ENCODE measurements at places on chromosomes 12 and 14.

- no peak for DNase-seq
Measured at GRCh38 chr12:98372340-98373024, 142.9 kb upstream of the TMPO start.

GRCh38 chr12:50925342-50925651 is 27.0 kb upstream of the HIGD1C start:
- DNase-seq: no peak

GRCh38 chr14:61147831-61148549 is 133.1 kb downstream of the TMEM30B start:
- DNase-seq: no peak

DNA sequence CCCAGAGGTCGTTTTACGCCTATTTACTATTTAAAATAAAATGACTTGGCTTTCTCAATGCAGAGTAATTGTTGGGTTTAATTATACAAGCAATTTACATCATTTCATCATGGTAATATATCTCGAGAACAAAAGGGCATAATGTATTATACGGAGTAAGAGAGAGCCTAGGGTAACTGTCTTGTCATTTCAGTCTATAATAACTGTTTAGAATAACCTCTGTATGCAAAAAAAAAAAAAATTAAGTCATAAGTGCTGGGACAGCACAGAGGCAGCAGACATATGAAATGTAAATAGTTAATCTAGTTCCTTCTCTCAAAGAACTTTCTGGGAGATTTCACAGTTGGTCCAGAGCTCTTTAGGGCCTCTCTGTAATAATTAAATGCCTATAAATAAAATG is 284.9 kb downstream of the TMTC2 start:
- DNase-seq: no peak

DNA sequence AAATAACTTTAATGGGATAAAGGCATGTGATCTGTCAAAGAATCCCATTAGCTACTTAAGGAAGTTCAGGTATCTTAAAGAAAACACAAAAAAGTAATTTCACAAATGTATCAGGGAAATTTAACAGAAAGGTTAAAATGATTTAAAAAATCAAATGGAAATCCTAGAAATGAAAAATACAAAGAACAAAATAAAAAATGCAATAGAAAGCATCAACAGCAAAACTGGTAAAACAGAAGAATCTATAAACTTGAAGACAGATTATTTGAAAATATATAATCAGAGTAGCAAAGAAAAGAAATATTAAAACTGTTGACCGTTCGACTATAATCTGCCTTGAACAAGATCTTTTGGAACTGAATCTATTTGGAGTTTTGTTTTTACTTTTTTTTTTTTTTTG is 279.4 kb upstream of the SYT1 start:
- DNase-seq: no peak

DNA sequence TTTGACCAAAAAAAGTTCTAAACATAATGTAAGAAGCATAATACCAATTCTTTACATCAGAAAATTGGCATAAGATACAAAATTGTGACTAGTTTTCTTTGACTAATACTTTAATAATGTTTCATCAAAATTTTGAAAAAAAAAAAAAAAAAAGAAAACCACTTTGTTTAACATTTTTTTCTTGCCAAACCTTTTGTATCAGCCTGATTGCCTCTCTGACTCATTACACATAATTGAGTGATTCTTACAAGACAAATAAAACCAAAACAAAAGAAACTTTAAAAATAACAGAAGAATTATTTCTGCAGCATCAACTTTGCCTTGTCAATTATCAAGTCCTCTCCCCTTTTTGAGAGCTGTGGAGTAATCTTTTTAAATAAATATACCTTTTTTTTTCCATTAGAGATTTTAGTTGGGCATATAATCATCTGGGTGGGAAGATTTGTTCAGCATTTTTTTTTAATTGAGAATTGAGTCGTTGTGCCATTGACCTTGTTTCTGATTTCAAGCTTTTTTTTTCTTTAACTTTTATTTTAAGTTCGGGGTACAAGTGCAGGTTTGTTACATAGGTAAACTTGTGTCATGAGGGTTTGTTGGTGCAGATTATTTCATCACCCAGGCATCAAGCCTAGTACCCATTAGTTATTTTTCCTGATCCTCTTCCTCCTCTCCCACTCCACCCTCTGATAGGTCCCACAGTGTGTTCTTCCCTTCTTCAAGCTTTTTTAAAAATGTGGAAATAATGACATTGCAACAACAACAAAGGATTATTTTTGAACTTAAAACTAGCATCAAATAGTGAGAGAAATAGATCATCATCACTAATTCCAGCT is 45.8 kb upstream of the HMGA2 start:
- peak; percentile 56 for DNase-seq

- no peak for DNase-seq
Measured at GRCh38 chr14:34983786-34984185, 994 bp downstream of the SRP54 start.

DNA sequence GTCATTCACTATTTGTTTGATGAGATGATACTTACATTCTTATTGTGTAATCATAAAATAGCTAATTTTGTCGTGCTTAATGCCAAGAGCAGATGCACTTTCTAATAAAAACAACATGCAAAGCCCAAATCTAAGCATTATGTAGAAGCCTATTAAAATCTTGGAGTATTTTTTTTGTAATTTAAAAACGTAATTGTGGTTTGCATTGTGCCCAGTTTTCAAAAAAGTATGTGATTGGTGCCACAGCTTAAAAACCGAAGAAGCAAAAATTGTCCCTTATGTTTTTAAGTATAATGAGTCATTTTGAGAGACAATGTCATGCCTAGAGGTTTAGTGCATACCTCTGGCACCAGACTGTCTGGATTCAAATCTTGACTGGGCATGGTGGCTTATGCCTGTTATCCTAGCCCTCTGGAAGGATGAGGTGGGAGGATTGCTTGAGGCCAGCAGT is 464.8 kb upstream of the RGS6 start:
- DNase-seq: peak; percentile 30

- DNase-seq: peak; percentile 12
Measured at GRCh38 chr12:89138048-89138852, 214.1 kb downstream of the DUSP6 start.

DNA sequence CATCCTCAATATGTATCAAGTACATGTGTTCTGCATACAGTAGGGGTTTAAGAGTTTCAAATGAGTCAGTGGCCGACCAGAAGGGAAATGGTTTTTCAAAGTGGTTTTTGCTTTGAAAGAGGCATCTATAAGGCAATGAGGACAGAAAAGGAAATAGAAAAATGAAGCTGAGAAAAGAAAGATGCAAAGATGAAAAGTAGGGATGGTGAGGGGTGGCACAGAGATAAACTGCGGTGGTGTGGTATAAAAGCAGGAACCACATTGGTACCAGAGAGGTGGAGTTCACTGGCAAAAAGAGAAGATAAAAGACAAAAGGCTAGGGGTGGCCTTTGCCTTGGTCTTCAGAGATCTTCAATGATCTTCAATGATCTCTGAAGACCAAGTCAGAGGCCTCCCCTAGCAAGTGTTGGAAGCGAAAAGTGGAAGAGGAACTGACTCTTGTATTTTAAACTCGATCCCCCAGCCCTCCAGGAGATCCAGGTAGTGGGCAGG is 144.0 kb upstream of the KRR1 start:
- DNase-seq: no peak

DNA sequence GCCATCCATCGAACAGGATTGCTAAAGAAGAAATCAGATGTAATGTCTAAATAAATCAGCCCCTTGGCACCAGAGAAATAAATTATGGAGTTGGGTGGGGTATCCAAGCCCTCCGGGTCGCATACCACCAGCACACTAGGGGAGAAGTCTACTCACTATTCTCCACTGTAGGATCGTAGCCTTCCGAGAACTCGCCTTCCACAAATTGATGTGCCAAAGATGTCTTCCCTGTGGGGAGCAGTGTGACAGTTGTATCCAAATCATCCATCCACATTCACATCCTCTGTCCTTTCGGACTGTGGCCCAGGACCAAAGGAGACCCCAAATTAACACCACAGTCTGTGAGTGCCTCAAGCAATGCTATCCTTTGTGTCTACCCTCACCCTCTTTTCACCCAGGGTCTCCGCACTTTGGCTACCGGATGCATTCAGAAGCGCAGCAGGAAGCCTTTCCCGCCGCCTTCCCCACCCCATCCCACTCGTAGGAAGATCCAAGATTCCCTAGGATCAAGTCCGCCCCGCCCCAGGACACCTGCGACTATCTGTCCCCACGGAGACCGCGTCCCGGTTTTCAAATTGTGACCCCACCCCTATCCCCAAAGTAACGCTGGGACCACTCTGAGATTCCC is 786 bp downstream of the RHEBL1 start:
- DNase-seq: no peak

GRCh38 chr14:106228541-106229158 is 702.3 kb downstream of the TMEM121 start:
- no peak for DNase-seq

- DNase-seq: no peak
Measured at GRCh38 chr14:83316356-83316755, 1782.7 kb upstream of the SEL1L start.

GRCh38 chr12:121980892-121981272 is 40.8 kb upstream of the BCL7A start:
- no peak for DNase-seq

DNA sequence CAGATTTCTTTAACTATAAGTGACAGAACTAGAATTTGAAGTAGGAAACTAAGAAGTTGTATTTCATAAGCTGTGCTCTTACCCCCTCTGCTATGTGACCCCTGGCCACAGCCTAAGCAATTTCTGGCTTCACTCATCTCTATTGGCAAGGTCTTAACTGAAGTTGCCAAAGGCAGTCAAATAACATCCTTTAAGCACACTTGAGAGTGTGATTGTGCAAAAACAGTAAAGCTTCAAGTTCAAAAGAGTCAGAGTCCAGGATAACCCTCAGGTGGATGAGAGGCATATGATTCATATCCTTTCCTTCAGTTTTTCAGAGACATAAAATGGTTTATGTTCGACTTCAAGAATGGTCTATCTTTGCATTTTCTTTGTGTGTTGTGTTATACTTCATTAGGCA is 45.2 kb downstream of the GRIP1 start:
- no peak for DNase-seq

DNA sequence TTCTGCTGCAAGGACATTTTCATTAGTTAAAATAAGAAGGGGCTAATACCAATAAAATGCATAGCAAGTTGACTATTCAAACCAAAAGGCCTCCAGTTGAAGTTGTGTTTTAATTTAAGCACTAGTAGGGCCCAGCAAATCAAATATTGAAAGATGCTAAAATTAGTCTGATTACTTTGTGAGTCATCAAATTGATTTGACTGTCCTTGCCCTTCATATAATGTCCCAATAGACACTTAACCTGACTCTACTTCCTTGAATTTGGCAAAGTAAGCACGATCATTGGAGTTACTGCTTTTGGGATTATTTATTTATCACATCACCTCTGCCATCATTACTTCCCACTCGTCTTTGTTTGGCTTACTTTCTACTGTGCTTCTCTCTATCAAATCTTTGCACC is 798.5 kb downstream of the DIO2 start:
- DNase-seq: no peak

DNA sequence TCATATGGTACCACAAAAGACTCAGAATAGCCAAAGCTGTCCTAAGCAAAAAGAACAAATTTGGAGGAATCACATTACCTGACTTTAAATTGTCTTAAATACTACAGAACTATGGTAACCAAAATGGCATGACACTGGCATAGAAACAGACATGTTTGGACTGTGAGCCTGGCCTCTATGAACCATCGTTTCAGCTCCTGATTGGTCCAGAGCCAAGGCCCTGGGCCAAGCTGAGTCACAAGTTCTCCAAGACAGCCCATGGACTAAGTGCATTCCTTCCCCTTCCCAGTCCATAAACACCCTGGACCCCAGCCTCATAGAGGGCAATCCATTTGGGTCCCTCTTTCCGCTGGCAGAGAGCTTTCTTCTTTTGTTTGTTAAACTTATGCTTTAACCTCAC is 12.1 kb upstream of the PRR4 start:
- DNase-seq: no peak

DNA sequence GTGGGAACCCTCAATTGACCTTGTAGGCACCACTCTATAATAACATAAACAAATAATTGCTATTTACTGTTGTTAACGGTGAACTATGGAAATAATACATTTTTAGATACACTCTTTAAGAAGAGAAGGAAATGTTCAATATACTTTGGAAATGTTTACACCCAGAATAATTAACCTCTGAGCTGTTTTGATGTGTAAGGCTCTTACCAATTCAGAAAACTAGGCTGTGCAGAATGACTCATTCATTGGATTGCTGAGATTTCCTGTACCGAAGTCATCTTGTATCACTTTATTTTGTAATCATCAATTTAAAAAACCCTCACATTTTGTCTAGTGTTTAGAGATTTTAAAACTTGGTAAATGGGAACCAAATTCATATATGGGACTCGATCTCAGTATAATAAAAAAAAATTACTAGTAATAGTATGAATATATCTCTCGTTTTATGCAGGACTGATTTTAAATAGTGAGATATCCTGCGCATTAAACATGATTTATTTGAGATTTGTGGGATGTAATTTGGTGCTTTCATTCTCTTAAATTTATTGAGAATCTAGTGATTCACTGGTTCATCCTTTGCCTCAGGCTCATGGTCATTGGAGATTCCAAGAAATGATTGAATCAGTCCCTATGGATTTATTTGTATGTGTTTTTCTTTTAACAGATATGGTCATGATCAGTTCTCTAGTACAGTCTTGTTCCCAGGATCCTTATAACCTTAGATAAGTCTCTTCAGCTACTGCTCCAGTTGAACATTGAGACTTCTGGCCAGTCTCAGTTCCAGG is 3.9 kb downstream of the SAMD4A start:
- DNase-seq: peak; percentile 63

DNA sequence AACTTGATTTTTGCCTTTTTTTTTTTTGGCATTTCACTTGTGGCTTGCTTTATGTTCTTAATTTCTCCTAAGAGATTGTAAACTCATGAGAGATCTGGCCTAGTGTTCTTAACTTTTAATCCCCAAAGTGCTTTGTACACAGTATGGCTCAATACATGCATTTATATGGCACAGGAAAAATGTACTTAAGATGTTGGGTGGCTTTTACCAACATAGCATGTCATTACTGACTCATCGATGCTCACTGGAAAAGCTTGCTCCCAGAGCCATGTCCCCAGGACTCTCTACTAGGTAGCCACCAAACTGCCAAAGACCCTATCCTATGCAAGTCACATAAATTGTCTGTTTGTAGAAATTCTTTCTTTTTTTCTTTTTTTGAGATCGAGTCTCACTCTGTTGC is 13.1 kb upstream of the SMCO3 start:
- DNase-seq: no peak

- DNase-seq: peak; percentile 55
Measured at GRCh38 chr12:57340104-57340503, 89.1 kb upstream of the STAC3 start.

- DNase-seq: no peak
Measured at GRCh38 chr14:67733616-67734015, 31.9 kb downstream of the RDH12 start.

GRCh38 chr14:23916004-23916403 is 37.6 kb upstream of the DHRS4 start:
- peak; percentile 16 for DNase-seq

GRCh38 chr12:71440763-71441748 is 1.5 kb downstream of the LGR5 start:
- DNase-seq: no peak

DNA sequence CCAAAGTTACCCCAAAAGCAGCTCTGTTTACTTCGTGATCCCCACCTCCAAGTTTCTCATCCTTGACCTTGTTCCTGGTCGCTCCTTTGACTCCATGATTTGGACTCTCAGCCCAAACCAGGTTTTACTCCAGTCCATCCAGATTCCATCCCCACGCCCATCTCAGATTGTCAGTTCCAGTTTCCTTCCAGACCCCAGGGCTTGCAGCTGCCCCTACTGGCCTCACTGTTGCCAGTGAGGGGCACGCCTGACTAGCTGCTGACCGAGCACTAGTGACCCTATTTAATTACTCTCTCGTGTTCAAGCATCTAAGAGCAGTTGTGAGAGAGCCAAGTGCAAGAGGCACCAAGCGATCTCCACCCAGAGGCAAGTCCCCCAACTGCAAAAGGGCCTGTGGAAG is 155.1 kb upstream of the FUT8 start:
- no peak for DNase-seq

All from GM03348 (cell line).